ENCODE measurements at places on chromosomes 7 and 10.

GRCh38 chr7:27955011-27955410 is 215.0 kb downstream of the TAX1BP1 start:
- DNase-seq: no peak

- DNase-seq: no peak
These were observed 455.4 kb upstream of the C7orf33 start for GRCh38 chr7:148135116-148135515.

- no peak for DNase-seq
These were observed 303.5 kb downstream of the PTPRN2 start for GRCh38 chr7:158284121-158284520.

DNA sequence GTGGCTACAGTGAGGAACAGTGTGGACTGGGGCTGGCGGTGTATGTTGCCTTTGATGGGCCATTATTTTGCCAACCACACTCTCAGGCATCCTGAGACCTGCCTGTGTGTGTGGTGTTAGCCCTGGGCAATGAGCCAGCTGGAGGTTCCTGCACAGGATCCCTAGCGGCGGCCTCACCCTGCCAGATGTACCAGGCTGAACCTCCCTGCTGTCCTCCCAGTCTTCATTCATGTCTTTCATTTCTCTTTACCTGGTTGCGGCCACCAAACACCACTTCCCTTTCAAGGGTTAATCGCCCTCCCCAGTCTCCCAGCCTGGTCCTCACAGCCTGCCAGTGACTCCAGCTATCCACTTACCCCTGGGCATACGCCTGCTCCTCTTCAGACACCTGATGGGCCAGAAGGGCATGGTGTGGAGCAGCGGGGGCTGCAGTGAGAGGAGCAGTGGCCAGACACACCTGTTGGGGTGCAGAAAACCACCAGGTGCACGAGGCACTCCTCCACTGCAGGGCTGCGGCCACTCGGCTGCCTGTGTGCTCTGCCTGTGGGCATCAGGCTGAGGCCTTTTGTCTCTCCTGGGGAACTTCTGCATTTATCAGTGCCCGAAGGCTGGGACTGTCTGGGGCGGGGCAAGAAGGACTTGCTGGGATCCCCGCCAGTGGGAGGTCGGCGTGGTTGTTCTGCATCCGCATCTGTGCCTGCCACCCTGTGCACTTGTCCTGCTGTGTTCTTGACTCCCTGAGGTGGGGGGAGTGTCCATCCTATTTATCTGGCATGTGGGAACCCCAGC is 111.6 kb downstream of the ARHGAP22 start:
- DNase-seq: no peak

- DNase-seq: peak; percentile 53
These were observed 707 bp upstream of the GHITM start for GRCh38 chr10:84138478-84139125.

DNA sequence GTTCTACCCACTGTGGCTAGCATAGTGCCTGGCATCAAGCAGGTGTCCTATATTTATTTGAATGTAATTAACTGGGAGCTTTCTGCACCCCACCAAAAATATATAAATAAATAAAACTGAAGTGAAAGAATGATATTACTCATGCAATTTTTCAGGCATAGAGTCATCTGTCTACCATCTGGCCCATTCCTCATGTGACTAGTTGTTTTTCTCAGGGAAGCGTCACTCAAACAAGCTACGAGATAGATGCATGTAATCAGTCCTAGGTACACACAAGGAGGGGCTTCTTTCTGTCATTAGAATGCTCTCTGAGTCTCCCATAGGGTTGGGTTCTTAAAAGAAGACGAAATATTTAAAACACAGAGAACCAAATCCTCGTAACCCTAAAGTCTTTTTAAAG is 255.5 kb upstream of the KMT2E start:
- no peak for DNase-seq

GRCh38 chr10:89852872-89853271 is 151.5 kb downstream of the KIF20B start:
- no peak for DNase-seq

DNA sequence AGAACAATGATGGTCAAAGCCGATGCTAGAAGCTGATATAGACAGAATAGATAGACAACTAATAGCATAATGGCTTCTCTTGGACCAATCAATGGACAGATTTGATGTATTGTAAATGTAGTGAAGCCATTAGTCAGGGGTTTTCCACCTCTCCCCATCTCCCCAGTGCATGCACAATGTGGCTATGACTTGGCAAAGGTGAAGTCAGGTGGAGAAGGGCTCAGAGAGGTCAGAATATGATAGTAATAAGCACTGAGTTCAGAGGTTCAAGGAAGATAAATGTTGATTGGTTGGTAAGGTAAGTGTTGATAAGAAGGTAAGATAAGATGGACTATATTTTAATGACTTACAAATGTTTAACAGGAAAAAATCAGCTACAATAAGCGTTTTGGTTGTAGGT is 28.5 kb downstream of the BLNK start:
- no peak for DNase-seq

GRCh38 chr10:18203471-18203870 is 63.2 kb downstream of the CACNB2 start:
- DNase-seq: no peak

DNA sequence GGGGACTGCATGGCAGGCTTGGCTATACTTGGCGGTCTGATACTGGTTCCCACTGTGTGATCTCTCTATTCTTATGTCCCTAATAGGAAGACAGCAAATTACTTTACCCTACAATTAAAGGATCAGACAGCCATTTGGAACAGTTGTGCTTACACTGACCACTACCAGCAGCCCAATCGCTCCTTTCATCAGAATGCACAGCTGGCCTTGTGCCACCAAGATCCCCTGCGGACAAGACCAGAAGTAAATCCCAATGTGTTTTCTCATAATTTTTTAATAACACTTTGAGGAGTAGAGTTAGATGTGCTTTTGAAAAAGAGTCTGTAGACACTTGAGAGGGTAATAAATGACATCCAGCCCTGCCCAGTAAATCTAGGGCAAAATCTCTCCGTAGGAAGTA is 297.2 kb upstream of the ZNF32 start:
- DNase-seq: no peak

DNA sequence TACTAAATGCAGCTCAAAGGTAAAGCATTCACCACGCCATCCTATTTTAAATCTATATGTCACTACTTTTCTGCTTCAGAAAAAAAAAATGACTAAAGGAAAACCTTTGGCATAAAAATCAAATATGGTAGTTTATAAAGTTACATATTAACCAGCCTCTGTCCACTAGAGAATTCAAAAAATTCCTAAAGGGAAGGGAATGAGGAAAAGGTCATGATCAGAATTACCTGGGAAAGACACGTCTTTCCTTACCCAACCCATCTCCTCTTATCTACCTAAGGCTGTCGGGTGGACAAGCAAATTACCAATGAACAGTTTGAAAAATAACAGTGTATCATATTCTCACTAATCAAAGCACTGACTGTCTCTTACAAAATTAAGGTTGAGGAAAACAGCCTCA is 100.7 kb upstream of the TMEM106B start:
- DNase-seq: no peak

GRCh38 chr7:1427064-1427657 is 32.1 kb downstream of the MICALL2 start:
- no peak for DNase-seq

GRCh38 chr10:94210440-94211168 is 152.1 kb downstream of the NOC3L start:
- no peak for DNase-seq

GRCh38 chr7:3469641-3470040 is 168.6 kb downstream of the SDK1 start:
- DNase-seq: no peak

- DNase-seq: no peak
These were observed 63.9 kb downstream of the VOPP1 start for GRCh38 chr7:55508221-55509011.

- DNase-seq: no peak
These were observed 156.8 kb downstream of the FRMD4A start for GRCh38 chr10:14173706-14174594.

- no peak for DNase-seq
These were observed 99.6 kb upstream of the GLCCI1 start for GRCh38 chr7:7869036-7869435.

- no peak for DNase-seq
These were observed 1.9 kb upstream of the ARHGAP22 start for GRCh38 chr10:48606530-48607355.

GRCh38 chr7:95213809-95214492 is 110.4 kb downstream of the PON1 start:
- DNase-seq: no peak

DNA sequence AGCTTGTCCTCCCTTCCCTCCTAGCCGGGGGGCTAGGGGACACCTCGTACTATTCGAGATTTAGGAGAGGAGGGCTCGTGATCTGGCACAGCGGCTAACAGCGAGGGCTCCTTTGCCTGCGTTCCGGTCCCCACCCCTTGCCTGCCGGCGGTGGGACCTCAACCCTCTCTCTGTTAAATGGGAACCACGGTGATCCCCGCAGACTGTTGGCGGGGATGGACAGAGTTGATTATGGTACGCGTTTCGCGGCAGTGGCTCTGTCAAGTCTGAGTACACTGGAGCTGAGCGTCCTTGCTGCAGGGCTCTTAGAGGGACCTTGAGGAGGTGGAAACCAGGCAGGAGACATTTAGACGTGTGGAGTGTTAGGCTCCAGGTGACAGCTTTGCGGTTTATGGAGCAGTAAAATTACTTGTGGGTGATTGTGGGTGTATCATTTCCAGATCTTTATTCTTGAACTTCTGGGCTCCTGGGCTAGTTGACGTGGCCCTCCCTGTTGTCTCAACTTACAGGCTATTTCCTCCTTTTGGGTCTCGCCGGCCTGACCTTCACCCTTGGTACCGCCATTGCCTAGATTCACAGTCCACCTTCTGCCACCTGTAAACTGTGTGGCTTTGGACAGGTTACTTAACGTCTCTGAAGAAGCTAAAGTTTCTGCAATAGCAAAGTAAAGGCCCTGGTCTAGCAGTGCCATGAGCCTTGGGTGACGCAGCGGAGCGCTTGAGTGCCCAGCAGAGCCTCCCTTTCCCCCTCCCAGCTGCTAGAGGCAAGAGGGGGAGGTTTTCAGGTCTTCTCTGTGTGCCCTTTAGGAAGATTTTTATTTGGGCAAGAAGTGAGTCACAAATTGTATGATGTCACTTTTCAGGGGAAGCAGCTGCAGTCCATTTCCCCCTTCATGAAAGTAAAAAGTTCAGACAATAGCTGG is 739 bp downstream of the CASP7 start:
- no peak for DNase-seq

DNA sequence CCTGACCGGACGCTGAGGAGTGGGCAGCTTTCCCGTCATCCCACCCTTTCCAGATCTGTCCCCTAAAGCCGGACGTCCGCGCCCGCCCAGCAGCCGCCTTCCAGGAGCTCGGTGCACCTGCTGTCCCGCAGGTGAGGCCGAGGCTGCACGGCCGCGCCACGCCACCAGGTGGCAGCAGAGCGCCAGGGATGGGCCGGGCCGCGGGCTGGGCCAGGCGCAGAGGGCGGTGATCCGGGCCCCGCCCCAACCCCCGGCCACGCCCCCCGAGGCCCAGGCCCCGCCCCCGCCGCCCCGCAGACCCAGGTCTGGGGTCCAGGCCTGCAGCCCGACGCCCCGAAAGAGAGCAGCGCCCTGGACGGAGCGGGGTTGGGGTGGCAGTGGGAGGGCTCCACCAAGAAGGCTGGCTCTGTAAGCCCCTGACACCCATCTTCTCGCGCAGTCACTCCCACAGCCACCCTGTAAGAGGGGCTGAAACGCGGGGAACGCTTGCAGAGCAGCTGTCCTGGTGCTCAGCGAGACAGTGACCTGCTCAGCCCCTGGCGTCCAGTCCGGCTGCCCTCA is 32.2 kb downstream of the FOXL3 start:
- DNase-seq: peak; percentile 84

- DNase-seq: no peak
These were observed 73.2 kb downstream of the AP3M1 start for GRCh38 chr10:74077416-74077815.

DNA sequence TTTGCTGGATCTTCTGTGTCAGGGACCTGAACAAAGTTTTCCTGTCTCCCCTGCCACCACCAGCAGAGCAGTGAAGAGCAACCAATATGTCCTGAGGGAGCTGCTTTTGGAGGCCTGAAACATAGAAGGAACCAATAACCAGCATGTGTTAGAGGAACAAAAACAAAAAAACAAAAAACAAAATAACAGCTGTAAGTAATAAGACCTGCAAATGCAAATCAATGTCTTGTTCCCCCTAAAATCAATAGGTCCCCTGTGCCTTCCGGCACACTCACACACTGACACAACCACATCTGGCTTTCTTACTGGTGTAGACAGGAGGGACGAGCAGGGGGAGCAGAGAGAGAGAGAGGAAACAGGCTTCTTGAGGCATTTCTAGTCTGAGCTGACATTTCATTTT is 94.1 kb downstream of the NRG3 start:
- DNase-seq: no peak

DNA sequence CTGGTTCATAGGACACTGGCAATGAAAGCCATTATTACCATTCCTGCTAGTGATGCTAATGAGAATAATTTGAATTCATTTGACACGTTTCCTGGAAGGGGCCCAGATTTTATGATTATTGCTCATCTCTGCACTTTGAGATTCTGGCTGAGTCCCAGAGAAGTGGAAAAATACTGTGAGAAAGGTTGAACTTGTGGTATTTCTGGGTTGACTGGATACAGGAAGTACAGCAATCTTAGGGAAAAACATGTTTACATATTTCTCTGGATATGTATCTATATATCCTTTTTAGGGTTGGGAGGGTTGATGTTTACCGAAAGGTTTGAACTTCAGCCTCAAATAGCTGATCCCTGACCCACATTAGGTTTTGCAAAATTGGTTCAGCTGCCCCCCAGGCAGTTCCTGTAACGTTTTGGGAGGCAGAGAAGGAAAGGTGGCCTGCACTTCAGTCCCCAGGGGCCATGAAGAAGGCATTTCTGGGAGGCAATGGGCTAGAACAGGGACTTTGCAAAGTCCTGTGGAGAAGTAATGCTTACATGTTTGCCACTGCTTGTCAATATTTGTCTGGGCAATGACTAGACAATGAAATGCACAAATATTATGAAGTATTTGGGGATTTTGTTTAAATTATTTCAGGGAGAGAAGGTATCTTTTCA is 253.7 kb upstream of the PITRM1 start:
- no peak for DNase-seq

DNA sequence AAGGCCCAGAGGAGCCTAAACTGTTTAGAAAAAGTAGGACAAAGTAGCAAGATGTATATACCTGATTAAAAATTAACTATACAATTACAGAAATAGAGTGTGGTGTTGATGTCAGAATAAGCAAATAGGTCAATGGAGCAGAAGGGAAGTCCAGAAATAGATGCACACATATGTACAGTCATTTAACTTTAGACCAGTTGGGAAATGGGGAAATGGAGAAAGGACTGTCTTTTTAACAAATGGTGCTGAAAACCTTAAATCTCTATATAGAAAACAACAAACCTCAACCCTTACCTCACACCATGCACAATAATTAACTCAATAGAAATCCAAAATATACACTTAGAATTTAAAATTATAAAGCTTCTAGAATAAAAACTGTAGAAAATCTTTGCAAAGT is 72.2 kb downstream of the CH25H start:
- DNase-seq: no peak

GRCh38 chr10:4677296-4678021 is 148.5 kb upstream of the AKR1E2 start:
- no peak for DNase-seq

GRCh38 chr10:30691639-30692015 is 62.1 kb upstream of the LYZL2 start:
- DNase-seq: no peak

- DNase-seq: no peak
These were observed 18.3 kb downstream of the DGKI start for GRCh38 chr7:137828456-137828855.
